Adrenal gland (tissue), 19 donors: ENCODE measurements at places on chromosomes 4 and X. TPM values are rescaled to one million over a fixed set of nuclear protein-coding genes. Genes with fewer than 3 reads are reported as not detected.

DNA sequence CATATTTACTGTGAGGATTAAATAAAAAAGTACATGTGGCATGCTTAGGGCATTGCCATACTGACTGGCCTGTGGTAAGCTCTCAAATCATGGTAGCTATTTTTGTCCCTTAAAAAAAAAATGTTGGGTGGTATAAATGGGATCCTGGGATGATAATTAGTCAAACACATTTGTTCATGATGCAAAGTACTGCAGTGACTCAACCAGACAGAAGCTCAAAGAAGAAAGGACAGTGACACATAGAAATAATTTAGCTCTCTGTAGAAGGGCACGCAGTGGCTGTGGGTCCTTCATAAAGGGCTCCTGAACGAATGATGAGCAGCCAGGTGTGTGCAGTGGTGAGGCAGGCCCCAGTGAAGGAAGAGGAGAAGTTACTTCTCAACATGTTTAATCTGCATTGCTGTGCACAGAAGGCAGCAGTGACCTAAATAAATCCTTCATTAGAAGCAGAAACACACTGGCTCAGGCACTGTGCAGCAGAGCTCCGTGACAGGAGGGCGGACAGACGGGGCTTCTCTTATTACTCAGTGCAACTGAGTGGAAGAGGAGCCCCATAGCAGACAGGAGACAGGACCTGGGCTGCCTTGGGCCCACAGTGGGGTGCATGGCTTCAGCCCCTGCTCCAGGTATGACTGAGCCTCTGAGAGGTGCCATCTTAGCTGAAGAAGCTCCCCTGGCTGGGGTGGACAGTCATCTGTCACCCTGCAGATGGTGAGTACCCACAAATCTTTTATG lies 20.3 kb downstream of the HS3ST1 start:
- no peak for DNase-seq

PDZD4 gene
- total RNA-seq: 2.3 TPM

MAGEB2 gene
- not detected for total RNA-seq

PNMA6A gene
- total RNA-seq: 0.81 TPM

IBSP gene
- total RNA-seq: not detected

CLDN2 gene
- total RNA-seq: 6.9 TPM
